ENCODE measurements at places on chromosomes 12 and 14.

DNA sequence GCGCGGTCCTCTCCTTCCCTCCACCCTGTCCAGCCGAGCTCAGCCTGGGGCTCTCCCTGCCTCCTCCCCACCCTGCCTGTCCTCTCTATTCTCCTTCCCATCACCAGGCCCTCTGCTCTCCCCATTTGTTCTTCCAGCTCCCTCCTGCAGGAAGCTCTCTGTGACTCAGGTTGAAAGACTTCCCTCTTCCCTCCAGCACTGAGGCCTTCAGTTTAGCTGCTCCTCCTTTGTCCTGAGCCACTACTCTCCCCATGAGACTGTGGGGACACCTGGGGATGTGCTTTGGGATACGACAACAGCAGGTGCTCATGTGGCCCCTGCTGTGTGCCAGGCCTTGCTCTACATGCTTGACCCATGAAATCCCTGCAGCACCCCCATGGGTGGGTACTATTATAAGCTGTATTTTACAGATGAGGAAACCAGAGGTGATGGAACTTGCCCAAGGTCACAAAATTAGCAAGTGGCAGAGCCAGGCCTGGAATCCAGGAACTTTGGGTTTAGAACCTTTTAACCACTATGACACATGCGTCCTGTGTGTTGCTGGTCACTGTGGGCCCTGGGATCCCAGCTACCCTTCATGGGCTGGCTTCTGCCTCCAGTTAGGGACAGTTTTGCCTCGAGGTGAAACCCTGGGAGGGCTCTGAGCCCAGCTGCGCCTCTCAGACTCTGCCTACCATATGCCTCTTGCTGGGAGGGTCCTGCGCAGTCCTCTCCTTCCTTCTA is 5.5 kb downstream of the KRT80 start:
- peak; percentile 94 for DNase-seq

GRCh38 chr12:69919495-69919894 is 94.5 kb downstream of the MYRFL start:
- DNase-seq = no peak

DNA sequence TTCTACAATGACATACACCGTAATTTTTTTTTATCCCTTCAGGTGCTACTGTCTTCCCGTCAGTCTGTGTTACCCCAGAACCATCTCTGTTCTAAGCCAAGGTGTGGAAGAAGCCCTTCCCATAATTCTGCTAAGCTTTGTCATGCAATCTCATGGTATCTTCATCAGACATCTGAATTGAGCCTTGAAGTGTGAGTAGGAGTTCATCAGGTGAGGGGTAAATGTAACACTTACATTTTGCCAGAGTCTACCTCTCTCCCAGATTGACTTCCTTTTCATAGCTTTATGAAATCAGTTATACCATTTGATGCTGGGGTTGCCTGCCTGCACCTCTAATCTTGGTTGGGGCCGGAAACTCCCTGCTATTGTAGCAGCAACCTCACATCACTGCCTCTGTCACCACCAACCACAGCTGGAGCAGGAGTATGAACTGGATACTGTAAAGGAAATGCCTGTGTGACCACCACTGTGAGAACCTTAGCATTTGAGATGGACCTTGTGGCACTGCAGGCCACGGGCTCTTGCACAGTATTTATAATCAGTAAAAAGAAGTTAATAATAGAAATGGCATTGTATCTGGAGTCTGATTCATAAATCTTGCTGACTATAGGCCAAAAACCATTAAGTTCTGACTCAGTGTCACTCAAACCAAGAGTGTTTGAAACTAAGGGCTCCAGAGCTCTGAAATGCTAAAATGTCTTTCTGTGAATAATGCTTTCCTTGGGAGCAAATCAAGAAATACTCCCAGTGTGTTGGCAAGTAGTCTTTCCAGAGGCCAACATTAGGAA is 58.7 kb upstream of the STK38L start:
- DNase-seq = peak; percentile 14

- DNase-seq = no peak
These were observed 186.3 kb downstream of the RIMBP2 start for GRCh38 chr12:130529781-130530180.

- DNase-seq = no peak
These were observed 1.7 kb downstream of the ARHGAP5 start for GRCh38 chr14:32078858-32079216.

DNA sequence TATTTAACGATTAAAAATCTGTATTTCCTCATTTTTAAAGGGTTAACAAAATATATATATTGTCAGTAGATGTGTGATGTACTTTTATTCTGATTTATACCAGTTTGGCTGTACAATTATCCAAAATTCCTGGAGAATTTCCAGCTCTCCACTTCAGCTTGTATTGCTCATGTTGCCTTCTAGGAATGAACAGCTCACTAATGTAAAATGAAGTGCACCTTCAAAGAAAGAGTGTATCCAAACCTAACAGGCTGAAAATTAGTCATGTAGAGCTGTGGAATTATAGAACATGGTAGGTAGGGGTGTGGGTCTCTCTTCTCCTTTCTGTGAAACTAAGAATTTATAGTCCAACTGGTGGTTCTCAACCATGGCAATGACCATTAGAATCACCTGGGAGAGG is 362.0 kb downstream of the ETNK1 start:
- DNase-seq = no peak

- DNase-seq = no peak
These were observed 63.8 kb downstream of the PRKCH start for GRCh38 chr14:61385002-61385685.

- DNase-seq = no peak
These were observed 38.9 kb downstream of the TPCN1 start for GRCh38 chr12:113260127-113260526.

DNA sequence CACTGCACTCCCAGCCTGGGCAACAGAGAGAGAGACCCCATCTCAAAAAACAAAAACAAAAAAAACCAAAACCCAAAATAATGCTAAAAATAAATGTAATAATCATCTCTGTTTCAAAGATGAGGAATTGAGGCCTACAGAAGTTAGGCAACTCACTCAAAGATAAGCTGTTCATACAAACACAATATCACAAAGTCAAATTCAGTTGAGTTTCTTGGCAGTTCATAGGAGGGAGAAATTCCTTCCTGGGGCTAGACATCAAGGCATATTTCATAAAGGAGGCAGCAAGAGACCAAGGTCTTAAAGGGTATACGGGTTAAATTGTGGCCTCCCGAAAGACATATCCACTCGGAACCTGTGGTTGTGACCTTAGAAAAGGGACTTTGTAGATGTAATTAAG is 8.7 kb upstream of the TBPL2 start:
- peak; percentile 50 for DNase-seq

DNA sequence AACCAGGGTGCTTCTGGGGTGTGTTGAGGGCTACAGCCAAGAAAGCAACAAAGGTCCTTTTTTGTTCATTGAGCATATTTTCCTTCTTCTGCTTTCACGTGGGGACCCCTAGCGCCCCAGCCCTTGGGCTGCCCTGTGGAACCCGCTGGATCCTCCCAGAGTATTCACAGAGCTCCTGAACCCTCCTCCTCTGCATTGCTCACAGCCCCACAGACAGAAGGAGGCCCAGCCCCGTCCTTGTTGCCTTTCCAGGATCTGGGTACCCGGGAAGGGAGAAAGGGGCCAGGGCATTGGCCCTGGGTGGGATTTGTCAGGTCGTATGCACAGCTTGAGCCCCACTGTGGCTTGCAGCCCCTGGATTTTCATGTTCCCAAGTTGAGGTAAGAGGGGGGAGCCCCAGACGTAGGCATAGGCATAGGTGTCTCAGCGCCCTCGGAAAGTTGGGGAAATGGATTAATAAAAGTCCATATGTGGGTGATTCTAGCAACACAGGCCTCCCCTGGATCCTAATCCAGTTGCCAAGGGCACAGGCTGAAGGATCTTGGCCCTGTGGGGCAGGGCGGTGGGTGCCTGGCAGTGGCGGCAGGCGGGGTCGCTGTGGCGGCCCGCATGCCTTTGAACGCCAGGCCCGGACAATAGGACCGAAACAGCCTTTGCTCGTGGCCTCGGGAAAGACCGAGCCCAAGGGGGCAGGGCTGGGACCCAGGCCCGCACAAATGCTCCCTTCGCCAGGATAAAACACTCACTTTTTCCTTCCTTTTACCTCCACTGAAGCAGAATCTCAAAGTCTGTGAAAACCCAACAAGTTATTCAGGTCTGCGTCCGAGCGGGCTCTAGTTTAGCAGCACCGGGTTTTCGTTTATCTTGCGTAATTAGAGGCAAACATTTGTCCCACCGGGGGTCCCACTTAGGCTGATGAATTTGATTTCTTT is 3.0 kb upstream of the HOXC10 start:
- no peak for DNase-seq

GRCh38 chr12:24222968-24223367 is 273.5 kb upstream of the SOX5 start:
- peak; percentile 22 for DNase-seq

GRCh38 chr14:81729622-81730021 is 196.0 kb upstream of the SEL1L start:
- DNase-seq = no peak

DNA sequence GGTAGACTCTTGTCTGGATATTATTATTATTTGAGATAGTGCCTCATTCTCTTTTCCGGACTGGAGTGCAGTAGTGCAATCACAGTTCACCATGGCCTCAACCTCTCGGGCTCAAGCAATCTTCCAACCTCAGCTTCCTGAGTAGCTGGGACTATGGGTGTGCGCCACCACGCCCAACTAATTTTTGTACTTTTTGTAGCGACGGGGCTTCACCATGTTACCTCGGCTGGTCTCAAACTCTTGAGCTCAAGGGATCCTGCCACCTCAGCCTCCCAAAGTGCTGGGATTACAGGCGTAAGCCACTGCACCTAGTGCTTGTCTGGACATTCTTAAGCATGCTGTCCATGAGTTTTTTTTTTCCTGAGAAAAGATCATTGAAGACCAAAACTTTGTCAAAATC is 498.9 kb upstream of the RGS6 start:
- no peak for DNase-seq

GRCh38 chr12:109654357-109654756 is 59.3 kb upstream of the FAM222A start:
- no peak for DNase-seq

DNA sequence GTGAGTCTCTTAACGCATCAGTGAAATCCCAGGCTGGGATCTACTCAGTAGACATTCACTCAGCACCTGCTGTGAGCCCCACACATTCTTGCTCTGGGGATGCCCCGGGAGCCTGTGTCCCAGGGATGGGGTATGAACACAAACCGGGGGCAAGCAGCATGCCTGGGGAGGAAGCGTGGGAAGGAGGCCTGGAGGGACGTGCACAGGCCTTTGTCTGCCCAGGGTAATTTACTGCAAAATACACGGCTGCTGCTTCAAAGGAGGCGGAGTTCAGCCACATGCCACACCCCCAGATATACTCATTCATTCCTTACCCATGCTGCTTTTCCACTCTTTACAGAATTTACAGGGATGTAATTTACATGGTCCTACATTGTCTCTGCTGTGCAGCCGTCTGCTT is 187.8 kb downstream of the ADGRD1 start:
- no peak for DNase-seq

DNA sequence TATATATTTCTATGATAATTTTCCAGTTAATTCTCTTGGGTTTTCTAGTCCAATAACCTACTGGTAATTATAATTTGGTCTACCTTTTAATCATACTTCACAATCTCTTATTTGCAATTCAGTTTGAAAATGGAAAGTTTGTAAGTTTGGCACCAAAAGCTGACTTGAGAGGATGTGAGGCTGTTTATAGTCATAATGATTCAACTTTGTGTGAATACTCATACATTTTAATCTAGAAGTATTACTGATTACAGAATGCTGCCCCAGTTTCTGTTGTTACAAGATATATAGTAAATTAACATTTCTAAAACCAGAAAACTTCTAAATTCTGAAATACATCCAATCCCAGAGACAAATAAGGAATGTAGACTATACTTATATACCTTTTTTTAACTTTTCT is 158.2 kb downstream of the SLC38A4 start:
- DNase-seq = no peak

DNA sequence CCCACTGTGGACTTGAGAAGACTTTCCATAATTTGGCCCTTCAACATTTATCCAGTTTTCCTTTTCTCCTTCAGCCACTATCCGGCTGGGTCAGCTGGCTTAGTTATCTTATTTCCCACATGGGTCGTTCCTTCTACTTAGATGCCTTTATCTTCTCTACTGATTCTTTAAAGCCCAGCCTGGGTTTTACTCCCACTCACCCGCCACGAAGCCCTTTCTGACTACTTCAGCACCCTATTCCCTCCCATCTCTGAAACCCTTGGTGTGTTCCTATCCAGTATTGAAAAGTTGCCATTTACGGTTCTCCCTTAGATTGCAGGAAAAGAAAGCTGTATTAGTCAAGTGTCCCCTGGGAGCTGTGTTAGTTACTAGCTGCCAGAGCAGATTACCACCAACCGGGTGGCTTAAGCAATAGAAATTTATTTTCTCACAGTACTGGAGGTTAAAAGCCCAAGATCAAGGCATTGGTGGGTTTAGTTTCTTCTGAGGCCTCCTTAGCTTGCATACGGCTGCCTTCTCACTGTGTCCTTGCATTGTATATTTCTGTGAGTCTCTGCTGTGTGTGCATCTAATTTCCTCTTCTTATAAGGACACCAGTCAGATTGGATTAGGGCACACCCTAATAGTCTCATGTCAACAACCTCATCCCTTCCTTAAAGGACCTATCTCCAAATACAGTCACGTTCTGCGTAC is 105.5 kb downstream of the GPATCH2L start:
- DNase-seq = no peak

DNA sequence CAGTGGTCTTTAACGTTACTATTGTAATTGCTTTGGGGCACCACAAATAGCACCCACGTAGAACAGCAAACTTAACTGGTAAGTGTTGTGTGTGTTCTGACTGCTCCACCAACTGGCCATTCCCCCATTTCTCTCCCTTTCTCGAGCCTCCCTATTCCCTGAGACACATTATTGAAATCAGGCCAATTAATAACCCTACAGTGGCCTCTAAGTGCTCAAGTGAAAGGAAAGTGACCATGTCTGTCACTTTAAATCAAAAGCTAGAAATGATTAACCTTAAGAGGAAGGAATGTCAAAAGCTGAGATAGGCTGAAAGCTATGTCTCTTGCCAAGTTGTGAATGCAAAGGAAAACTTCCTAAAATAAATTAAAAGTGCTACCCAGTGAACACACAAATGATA is 22.3 kb downstream of the PPP1R13B start:
- DNase-seq = no peak

DNA sequence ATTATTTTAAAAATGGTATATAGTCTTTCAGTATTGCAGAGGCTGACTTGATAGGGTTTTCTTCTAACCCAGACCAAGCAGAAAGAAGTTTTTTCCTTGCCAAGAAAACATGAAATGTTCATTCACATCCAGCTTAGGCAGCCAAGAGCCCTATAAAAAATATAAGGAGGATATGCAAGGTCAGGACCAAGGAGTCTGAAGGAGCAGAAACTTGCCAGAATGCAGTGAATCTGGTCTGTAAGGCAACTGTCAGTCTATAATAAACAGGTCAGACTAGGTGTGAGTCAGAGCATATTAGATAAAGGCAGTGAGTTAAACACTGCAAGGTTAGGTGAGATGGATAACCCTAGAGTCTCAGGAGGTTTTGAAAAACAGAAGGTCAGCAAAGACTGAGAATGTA is 645.5 kb downstream of the C12orf50 start:
- peak; percentile 57 for DNase-seq

- no peak for DNase-seq
These were observed 202.6 kb downstream of the FOXN3 start for GRCh38 chr14:89214221-89214965.

- DNase-seq = no peak
These were observed 133.8 kb upstream of the CLEC14A start for GRCh38 chr14:38389681-38390080.
